Esophagus squamous epithelium (tissue), 5 donors: ENCODE measurements at places on chromosomes 7 and 10.

DNA sequence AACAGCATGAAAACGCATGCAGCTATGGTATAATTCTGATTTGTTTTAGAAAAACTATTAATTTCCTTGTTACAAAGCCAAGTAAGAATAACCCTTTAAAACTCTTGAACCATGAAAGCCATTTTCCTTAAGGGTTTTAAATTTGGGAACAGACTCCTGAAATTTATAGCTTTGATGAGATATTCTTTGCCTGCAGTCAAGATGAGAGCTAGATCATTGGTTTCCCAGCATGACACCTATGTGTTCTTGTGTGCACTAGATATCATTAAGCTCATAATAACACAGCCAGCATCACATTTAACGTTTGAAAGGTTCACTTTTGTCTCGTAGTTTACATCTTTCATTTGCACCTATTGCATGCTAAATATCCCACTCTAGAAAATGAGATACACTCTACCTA is 202.2 kb downstream of the PHF14 start:
- no peak for DNase-seq

- no peak for DNase-seq
These were observed 638.9 kb upstream of the FZD8 start for GRCh38 chr10:36280890-36281499.

DNA sequence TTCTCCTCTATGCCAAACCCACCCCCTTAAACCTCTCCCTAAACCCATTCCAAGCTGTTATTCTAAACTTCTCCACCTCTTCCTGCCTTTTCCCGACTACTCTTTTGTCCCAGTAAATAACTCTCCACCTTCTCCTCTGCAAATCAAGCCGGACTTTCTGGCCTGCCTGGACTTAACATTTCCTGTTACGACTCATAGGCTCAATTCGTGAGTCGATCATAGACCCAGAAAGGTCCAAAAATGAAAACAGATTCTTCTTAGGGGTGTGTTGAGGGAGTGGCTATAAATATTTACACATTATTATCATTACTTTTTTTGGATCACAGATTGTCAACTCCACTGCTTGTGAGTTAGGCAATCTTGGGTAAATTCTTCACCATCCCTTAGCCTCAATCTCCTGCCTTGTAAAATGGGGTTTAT is 59.0 kb upstream of the HABP2 start:
- no peak for DNase-seq

DNA sequence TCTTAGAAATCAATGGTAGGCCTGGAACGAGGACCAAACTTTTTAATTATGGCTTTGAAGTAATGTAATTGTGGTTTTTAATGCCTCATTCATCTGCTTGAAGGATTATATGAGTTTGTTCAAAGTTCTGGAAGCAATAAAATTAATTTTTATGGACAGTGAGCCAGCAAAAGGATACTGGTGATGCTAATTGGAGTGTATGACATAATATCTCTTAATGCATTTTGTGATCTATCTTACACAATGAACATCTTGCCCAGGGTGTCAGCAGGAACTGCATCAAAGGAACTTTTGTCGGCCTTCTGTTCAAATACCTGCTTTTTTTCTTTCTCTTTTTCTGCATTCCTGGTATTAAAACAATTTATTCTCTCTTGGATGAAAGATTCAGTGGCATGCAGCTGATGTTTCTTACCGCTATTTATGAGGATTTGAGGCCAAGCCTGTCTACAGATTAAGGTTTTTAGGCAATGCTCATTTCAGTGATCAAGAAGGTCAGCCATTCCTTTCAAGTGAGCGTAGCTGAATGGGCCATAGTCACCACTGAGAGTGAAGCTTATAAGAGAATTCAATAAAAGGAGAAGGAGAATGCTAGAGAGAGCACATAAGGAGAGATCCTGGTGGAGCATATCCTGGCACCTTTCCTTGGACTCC is 974.8 kb downstream of the SORCS3 start:
- DNase-seq, result no peak

GRCh38 chr7:32658034-32658433 is 162.7 kb downstream of the AVL9 start:
- no peak for DNase-seq

GRCh38 chr7:131583430-131583829 is 27.0 kb upstream of the PODXL start:
- no peak for DNase-seq

DNA sequence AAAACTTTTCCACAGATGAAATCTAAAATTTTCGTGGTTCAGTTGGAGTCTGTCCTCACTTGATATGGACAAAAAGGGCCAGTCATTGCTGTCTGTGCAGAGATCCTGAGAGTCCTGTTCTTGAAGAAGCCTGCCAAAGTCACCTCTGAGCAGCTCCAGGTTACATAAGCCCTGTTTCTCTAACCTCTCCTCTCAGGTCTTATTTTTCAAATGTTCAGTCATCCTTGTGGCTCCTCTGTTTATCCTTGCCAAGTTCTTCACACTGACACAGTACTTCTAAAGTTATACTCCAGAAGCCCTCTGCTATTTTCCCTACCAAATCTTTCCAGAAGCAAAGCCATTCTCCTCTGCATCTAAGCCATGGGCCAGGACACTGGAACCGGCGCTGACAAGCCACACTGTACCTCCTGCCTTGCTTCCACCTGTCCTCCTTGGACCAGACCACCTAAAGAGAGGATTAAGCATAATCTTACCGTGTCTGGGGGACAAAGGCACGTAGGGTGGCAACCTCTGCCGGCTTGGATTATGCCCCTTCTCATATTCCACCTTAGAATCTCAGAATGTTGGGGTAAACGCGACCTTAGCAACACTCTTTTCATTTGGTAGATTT is 161.6 kb downstream of the JAZF1 start:
- DNase-seq, result no peak

DNA sequence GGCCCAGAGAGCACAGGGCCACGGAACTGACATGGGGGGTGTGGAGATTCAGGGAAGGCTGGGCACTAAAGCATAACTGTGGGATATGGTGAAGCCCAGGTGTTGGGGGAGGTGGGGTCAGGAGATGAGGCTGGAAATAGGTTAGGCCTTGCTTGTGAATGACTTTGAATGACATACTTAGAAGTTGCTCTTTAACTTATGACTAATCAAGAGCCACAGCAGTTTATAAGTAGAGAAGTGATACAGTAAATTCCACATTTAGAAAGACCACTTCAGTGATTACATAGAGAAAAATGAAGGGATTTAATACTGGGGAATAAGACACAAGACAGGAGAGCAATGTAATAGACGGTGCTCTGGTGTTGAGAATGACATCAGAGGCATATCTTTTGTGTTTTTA is 120.8 kb upstream of the SEC61G start:
- no peak for DNase-seq

- no peak for DNase-seq
These were observed 31.2 kb downstream of the SNX8 start for GRCh38 chr7:2283074-2283473.

DNA sequence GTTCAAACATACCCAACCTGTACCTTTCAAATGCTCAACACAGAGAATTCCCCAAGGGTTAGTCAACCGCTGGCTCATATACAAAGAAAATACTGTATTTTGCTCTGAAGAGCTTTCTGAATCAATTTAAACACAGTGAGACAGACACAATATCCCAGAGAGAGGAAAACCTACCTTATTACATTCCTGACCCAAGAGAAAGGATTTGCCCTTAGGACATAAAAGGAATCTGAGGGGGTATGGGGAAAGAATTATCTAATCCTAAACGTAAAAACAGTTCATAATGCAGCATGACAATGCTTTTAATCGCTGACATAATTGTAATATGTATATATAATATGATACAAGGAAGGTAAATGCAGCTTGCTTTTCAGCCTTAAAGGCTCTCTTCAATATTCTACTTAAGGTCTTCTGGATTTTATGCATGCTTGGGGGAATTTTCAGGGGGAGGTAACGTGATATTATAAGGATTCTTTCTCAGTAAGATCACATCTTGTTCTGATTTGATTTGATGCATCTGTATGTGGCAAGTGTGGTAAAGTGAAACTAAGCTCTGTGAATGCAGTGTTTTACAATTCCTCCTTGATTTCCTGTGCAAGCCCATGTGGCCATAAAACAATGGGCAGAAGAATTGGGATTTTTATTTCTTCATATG is 240.5 kb downstream of the GLI3 start:
- DNase-seq, result no peak

GRCh38 chr7:38222481-38223096 is 44.5 kb downstream of the STARD3NL start:
- DNase-seq, result no peak

GRCh38 chr7:41637049-41637448 is 65.8 kb downstream of the INHBA start:
- no peak for DNase-seq

DNA sequence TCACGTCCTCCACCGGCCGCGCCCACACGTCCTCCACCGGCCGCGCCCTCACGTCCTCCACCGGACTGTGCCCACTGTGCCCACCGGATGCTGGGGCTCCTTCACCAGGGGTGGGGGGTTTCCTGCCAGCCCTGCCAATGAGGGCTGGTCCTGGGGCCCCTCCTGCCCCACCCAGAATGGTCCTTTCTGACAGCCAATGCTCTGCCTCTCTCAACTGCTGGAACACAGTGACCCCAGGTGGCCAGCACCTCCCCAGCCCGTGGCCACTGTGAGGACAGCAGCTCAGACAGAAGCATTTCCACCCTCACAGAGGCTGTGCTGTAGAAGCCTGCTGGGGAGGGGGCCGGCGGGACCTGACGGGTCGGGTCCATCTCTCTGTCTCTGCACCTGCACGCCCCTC is 90.1 kb upstream of the DNAAF5 start:
- no peak for DNase-seq

GRCh38 chr10:4488904-4489303 is 337.1 kb upstream of the AKR1E2 start:
- no peak for DNase-seq

DNA sequence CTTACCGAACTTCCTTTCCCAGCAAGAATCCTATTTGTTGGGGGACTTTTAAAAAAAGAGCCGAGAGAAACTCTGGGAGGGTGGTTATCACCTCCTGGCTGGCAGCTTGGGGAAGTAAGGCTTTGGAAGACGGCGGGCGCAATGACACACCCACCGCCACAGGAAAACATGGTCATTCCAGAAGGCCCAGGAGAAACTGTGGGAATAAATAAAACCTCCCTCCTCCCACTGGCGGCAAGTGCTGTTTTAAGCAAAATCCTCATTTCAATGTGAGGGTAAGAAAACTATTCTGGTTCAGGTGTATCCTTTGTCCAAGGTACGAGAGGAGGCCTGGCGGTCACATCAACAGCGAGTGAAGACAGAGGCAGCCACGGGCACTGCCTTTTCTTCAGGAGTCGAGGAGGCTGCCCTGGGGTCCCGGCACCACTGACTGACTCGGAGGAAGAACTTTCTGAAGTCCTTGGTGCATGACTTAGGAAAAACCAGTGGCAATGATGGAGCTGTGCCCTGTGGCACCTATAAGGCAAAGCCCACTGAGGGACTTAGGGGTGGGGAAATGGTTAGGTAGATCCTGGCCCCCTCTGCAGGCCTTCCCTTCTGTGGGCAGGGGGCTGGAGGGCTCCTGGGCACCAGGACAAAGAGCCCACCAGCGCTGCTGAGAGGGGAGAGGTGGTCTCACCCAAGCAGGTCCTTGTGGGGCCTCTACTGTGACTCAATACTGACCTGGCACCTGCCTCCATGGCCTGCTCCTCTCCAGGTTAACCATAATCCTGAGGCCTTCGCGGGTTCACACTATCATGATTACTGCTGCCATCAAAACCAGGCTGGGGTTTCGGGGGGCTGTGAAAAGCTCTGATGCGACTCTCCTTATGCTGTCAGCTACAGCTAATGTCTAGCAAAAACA is 21.4 kb downstream of the DNAJB12 start:
- DNase-seq, result no peak

- DNase-seq, result no peak
These were observed 95.9 kb downstream of the FANK1 start for GRCh38 chr10:125992254-125992653.

DNA sequence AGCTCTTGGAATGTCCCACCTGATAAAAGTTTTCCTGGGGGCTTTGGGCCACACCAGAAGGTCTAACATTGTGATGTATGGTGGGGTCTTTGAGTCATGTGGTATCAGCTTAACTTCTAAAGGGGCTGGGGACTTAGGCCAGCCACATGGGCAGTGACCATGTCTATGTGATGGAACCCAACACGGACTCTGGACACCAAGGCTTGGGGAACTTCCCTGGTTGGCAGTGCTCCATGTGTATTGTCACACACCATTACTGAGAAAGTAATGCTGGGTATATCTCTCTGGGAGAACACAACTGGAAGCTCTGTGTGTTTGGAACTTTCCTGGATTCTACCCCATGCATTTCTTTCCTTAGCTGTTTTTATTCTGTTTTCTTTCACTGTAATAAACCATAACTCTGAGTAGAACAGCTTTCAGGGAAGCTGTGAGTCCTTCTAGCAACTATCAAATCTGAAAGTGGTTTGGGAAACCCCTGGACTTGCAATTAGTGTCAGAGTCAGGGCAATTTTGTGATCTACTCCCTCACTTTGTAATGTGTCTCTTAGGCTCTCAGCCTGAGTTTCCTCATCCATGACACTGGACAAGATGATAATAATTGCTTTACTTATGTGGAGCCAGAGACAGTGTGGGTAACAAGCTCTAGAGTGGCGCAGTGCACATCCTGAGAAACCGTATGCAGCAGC is 28.4 kb upstream of the AGK start:
- no peak for DNase-seq

DNA sequence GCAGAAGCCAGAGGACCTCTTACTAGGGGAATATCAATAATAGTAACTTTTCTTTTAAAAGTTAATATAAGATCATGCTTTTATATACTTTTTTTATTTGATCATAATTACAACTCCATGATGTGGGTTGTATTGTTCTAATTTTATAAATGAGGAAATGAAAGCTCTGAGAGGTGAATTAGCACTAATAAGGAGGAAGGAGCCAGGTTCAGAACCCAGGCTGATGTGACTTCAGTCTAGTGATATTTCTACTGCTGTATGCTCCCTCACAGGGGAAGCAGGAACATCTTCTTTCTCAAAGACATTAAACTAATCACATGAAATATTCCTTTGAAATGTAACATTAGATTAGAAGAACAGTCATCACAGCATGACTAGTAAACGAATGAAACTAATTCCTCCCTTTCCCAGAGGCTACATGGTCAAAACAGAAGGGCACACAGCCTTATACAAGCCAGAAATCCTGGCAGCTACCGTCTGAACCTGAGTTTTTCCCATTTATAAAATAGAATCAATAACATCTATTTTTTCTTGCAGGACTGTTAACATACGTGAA is 81.4 kb upstream of the GJD4 start:
- no peak for DNase-seq

DNA sequence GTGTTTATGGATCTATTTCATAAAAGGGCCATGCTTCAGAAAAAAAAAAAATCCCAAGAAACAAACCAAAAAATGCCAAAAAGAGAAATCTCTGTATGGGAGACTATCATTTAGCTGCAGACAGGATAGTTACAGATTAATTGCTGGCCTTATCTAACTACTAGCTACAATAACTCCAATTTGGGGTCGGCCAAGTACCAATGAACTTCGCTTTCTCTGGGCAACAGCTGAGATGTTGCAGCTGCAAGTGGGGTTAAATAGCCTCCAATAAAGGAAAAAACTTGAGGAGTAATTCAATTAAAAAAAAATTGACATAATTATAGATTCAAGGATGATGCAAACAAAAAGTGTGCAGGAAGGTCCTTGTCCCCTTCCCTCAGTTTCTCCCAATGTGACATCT is 73.6 kb downstream of the PFKFB3 start:
- no peak for DNase-seq
